ENCODE measurements at places on chromosomes 12 and 14.

DNA sequence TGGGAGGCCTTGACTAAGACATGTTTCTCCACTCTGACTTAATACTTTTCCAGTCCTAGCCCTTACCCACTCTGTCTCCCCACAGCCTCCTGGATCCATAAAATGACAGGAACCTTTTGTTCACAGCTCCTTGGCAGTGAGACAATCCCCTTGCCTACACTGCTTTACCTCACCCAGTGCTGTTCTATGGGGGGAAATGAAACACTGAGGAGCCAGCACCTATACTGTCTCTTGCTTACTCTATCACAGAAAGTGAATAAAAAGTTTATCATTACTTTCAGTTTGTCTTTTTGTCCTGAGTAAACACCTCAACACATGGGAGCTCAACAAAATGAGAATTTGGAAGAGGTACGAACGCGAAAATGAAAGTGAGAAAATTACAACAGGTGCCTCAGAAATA, 127.2 kb upstream of the DAAM1 start:
- DNase-seq: no peak

GRCh38 chr12:130179621-130180020, 17.4 kb downstream of the FZD10 start:
- no peak for DNase-seq

GRCh38 chr14:91225025-91225424, 19.5 kb downstream of the GPR68 start:
- DNase-seq: no peak

DNA sequence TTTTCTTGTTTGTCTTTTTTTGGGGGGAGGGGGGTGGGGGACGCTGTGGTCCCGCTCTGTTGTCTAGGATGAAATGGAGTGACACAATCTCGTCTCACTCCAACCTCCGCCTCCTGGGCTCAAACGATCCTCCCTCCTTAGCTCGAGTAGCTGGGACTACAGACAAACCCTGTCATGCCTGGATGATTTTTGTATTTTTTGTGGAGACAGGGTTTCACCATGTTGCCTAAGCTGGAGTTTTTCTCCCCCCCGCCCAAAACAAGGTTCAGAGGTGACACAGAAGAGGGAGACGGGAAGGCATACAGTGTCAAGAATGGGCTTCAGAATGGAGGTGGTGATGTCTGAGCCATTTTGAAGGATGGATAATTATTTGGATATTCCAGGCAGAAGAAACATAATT, 116.9 kb upstream of the ATF1 start:
- no peak for DNase-seq
